ENCODE measurements at places on chromosomes 2 and 18.

DNA sequence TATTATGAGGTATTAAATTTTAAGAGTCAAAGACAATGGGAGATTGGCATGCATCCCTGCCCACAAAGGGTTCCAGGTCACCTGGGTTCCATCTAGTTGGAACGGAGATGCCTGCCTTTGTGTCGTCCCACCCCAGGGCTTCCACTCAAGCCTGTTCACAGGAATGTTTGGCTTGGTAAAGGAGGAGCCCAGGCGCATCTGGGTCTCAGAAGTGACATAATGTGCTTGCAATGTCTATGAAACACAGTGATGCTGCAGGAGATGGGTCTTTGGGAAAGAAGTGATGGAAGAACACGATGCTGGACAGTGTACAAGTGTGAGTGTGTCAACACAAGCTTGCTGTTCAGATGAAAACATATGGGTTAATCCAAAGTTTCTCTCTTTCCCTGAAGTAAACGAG is 49.6 kb upstream of the ZNF396 start:
- no peak for DNase-seq

- no peak for DNase-seq
Observed at GRCh38 chr2:197858607-197859140, 54.3 kb downstream of the PLCL1 start.

- no peak for DNase-seq
Observed at GRCh38 chr18:38606841-38607240, 1041.2 kb upstream of the CELF4 start.

- no peak for DNase-seq
Observed at GRCh38 chr2:235561450-235561849, 67.6 kb downstream of the AGAP1 start.

DNA sequence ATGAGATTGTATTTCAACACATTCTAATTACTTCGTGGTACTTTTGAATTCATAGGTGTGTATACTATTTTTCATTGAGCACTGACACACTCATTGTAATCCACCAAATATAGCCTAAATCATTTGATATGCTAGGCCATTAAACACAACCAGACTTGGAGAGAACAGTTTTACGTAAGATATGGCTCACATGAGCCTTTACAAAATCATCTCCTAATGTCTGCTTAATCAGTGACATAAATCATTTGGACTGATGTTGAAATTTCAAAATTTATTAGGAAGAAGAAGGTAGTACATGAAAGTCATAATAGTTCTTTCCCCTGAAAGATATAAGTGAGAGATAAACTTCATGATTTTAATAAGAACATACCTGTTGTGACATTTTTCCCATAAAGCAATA is 550.2 kb upstream of the LINC00305 start:
- DNase-seq, result no peak

DNA sequence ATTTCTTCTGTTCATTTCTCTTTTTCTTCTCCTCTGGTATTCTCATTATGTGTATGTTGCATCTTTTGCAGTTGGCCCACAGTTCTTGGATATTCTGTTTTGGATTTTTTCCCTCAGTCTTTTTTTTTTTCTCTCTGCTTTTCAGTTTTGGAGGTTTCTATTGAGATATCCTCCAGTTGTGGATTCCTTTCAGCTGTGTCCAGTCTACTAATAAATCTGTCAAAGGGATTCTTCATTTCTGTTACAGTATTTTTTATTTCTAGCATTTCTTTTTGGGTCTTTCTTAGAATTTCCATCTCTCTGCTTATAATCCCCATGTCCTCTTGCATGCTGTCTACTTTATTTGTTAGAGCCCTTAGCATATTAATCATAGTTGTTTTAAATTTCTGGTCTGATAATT is 6.3 kb upstream of the MEP1B start:
- no peak for DNase-seq

DNA sequence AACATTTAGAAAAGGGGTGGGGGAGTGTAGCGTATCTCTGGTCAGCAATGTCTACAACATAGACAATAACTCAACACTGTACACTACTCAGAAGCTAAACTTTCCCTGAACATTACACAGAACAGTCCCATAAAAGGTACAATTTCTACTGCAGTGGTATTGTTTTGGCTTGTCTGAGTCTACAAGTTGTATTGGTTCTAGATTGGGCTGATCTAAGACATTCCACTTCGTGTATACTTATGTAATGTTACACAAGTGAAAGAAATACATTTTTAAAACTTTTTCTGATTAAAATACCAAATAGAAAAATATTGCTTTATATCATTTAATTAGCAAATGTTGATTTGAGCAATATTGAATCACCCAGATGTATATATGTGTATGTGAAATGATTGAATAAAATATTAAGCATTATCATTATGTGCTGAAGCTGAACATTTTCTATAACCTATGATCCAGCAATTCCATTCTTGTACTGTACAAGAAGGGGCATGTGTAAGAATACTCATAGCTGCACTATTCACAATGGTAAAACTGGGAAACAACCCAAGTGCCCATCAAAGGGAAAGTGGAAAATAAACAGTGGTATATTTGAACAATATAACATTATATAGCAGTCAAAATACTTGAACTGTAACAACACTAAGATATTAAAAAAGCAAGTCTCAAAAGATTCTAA is 52.4 kb downstream of the VSNL1 start:
- DNase-seq, result no peak

DNA sequence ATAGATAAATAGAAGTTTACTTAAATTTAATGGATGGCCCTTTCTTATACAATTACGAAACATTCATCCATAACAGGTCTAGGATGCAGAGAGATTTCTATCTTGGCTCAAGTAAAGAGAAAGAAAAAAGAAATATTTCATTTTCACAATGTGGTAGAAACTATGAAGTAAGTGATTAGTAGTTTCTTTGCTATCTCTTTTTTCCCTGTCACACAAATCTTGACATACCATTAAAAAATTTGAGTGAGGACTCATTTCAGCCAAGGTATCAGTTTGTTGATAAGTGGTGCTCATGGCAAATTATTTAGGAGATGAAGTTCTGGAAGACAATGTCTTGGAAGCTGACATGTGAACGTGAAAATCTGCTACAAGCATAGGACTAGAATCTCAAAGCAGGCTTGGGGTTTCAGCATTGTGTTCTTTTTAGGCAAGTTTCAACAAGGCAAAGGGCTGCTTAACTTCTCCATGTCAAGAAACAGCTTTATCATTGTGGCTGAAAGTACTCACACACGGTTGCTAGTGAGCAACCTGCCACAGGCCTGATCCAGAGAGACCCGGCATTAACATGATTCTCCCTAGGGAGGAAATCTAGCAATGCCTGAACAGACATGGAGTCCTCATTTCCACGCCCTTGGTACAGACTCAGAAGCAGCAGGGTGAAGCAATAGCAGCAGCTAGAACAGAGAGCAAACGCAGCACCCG is 414.6 kb downstream of the DLGAP1 start:
- no peak for DNase-seq

- DNase-seq, result no peak
Observed at GRCh38 chr2:126894585-126895182, 4.0 kb upstream of the TEX51 start.

DNA sequence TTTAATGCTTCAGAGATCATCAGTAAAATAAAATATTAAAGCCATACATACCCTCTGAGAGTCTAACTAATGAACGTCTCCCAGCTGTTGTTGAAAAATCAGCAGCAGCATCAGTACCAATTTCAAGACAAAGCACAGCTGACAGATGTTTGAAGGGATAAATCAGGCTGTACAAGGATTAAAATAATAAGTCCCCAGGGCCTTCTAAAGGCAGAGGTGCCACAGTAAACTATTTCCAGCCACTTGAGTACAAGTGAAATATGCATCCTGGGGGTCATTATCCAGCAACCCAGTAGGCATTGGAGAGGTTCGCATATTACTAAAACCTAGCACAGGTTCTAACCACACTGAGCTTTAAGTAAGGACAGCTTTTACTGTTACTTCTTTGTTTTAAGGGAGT is 76.9 kb downstream of the NXPH2 start:
- DNase-seq, result no peak

DNA sequence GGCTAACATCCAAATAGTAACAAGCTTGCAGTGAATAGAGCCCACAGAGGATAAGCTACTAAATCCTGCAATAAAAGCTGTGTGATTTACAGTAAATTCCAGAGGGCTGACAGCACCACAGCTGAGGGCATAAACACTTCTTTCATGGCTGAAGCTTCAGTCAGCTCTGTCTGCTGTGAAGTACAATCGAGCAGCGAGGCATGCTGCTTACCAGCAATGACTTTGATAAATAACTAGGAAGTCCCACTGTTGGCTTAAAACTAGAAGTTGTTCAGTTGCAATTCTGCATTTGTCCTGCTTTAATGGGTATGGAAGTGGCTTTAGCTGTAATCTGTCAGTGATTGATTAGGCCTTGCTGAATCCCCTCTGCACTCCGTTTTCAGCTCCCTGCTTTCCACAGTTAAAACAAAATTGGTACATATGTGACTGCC is 65.2 kb upstream of the FIGN start:
- DNase-seq, result no peak

- DNase-seq, result no peak
Observed at GRCh38 chr2:190599073-190599472, 49.8 kb upstream of the NAB1 start.
